ENCODE measurements at places on chromosomes 2 and 18.

GRCh38 chr2:26564121-26564644 lies 77.0 kb downstream of the CIB4 start:
- DNase-seq = no peak

- DNase-seq = no peak
Observed at GRCh38 chr18:9429662-9429993, 45.7 kb upstream of the RALBP1 start.

DNA sequence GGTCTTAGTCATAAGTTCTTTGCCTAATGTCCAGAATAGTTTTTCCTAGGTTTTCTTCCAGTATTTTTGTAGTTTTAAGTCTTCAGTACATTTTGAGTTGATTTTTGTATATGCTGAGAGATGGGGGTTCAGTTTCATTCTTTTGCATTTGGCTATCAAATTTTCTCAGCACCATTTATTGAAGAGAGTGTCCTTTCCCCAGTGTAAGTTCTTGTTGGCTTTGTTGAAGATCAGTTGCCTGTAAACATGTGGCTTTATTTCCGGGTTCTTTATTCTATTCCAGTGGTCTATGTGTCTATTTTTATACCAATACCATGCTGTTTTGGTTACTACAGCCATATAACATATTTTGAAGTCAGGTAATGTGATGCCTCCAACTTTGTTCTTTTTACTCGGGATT lies 87.5 kb upstream of the MYCN start:
- no peak for DNase-seq

GRCh38 chr2:108637304-108637669 lies 82.0 kb upstream of the RANBP2 start:
- DNase-seq = no peak

DNA sequence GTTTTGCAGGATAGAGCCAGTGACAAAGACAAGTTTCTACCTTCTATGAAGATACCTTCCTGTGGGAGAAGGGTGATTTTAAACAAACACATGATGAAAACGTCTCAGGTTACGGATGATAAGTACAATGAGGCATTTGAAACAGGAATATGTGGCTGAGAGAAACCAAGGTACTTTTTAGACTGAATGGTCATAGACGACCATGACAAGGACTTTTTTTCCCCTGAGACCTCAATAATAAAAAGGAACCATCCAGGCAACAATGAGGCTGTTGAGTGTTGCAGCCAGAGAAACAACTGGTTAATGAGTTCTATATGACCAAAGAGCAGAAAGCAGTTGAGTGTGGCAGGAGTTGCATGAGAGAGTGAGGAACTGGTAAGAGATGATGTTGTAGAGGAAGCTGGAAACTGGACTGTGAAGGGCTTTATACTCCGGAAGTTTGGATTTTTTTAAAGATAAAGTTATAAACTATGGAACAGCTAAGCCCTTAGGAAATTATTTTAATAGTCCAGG lies 306.1 kb upstream of the CYRIA start:
- no peak for DNase-seq

- DNase-seq = no peak
Observed at GRCh38 chr2:241764275-241765241, 12.1 kb upstream of the GAL3ST2 start.

DNA sequence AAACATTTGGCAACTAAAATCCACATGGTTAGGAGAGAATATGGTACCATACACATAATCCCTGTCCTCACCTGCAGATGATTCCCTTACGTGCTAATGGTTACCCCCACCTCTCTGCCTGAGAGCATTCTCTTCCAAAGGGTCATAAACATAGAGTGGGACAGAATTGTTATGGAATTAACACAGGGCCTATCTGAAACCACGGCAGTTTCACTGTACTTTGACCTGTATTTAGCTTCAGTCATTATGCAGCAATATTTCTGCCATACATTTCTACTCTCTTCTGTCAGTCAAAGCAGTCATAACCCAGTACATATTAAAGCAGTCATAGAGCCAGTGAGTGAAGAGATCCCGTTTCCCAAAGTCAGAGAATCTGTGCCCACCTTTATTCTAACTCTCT lies 1128.9 kb upstream of the NXPH2 start:
- no peak for DNase-seq

DNA sequence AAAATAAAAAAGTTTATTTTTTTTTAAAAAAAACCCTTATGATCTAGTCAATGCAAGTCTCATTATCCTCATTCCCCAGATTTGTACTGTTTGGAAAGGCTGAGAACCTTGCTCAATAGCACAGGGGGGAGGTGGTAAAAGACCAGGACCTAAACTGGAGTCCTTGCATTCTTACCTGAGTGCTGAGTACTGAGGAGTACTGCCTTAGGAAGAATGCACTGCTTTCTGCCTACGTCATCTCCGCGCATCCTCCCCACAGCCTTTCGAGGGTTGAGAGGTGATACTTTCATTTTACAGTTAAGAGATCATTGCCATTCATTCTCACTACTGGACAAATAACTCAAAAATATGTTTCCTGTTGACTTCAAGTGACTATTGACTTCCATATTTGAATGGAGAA lies 73.8 kb downstream of the MAP3K20 start:
- DNase-seq = peak; percentile 30

GRCh38 chr2:104664672-104665071 lies 189.2 kb upstream of the POU3F3 start:
- no peak for DNase-seq

GRCh38 chr2:60226943-60227342 lies 326.5 kb downstream of the BCL11A start:
- DNase-seq = no peak

GRCh38 chr2:215522237-215522636 lies 86.4 kb upstream of the FN1 start:
- DNase-seq = no peak

DNA sequence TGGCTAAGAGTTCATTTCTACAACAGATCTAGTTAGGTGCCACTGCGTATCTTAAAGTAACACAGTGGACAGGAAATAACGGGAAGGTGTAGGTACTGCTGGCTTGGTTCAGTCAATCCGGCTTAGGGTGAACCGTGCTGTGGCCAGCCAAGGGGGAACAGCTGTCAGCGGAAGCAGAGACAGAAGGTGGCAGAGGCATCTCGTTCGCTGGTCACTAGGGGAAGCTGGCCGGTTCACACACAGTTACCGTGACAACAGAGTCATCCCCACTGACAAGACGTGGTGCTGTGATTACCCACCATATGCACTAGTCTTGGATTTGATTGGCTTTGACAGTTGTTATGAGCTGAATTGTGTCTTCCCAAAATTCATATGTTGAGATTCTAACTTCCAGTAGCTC lies 58.8 kb upstream of the HDAC4 start:
- no peak for DNase-seq

DNA sequence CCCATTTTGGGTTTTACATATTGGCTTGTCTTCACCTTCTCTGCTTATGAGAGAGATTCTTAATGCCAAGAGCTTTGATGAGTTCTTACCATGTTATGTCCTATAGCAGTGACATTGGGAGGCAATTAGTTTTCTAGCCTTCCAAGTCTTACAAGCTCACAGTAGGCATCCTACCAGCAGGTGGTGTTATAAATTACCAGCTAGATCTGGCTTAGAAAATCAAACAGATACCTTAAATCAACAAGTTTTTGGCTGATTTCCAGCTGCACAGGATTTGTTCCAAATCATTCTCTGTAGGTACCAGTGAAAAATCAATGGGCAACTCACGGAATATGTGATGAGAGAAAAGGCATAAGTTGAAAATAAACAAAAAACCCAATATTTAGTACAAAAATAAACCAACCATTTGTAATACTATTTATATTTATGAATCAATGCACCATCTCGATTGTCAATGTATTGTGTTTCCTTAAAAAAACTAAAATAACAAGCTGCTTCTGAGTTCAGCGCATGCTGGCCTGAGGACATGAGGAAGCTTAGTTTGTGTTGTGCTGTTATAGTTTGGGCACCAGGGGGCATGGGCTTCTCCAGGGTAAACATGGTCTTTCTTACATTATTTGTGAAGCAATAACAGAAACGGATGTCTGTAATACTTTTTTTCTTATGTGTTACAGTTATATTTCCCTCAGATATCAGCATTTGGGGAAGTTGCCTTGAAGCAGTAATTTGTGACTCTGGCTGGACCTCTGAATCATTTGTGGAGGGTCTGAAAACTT lies 34.1 kb upstream of the NXPH2 start:
- DNase-seq = no peak

GRCh38 chr18:34978533-34978893 lies 62.7 kb upstream of the MAPRE2 start:
- DNase-seq = no peak

DNA sequence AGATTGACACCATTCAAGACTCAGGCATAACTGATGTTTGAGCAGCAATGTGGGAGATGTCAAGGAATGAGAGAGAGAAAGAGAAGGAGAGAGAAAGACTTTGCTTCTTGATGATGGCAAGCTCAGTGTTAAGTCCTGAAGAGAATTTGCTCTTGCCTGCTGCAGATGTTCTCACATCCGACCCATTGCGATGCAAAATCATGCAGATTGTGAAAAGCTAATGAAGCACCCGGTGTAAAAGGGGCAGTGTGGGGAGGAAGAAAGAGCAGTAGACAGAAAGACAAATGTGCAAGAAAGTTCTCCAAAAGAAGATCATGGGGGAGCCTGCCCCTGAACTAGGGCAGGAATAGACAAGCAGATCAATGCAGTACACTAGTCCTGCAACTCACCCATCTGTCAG lies 57.7 kb downstream of the EMX1 start:
- no peak for DNase-seq

DNA sequence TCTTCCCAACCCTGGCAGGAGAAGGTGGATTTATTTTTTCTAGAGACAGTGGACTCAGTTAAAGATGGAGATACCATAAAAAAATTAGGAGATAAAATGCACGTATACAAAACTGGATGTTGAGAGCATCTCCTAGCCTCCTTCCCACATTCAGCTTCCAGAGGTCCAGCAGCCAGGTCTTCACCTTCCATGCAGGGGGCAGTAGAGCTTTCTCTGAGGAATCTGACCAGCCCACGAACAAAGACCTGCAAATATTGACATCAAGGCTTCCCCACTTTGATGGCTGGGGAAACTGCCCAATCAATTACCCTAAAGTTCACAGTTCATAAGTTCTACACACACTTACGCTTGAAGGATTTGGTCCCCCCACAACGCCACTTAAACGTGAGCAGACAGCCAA lies 24.5 kb downstream of the AQP4 start:
- no peak for DNase-seq

DNA sequence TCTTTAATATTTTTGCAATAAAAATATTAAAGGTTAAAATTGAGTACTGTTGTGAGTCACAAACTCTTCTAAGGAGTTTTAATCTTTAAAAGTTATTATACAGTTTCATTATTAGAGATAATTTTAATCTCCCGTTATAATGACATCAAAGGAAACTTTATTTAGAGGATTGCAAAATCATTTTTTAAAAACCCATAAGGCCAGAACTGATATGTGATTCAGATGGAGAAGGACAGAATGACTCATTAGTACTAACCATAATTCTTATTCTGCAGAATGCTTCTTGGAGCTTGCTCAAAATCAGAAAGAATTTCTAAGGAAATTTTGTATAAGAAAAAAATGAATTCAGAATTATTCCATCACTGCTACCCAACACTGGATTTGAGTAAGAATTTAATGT lies 12.5 kb upstream of the HNRNPLL start:
- DNase-seq = peak; percentile 59

- no peak for DNase-seq
Observed at GRCh38 chr2:161036926-161037325, 123.3 kb upstream of the TANK start.

DNA sequence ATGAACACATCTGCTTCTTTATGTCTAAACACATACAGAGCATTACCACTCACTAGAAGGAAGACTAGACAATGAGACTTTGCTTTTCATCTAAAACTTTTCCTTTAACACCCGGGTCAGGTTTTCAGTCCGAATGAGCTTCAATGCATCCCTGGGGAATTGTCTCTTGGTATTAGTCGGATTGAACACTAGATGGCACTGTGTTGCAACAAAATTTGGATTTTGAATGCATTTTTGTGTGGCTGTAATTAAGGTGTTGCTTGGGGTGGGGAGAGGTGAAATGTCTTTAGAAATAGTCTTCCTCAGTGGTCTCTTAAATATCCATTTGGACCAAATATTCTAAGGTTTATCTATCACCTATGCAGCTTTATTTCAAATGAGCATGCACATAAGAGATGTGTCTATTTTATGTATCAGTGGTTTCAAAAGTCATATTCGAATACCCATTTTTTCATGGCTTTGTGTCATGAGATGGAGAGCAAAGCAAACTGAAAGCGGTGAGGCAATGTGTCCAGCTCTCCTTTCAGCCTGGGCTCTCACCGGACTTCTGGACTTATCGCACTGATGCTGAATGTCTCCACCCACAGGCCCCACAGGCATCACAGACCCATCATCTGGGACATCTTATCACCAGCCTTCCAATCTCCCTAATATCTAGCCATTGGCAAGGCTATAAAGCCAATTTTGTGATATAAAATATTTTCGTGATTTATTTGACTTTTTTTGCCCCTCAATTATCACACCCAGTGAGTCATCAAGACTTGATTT lies 510.3 kb downstream of the RNF144A start:
- no peak for DNase-seq

DNA sequence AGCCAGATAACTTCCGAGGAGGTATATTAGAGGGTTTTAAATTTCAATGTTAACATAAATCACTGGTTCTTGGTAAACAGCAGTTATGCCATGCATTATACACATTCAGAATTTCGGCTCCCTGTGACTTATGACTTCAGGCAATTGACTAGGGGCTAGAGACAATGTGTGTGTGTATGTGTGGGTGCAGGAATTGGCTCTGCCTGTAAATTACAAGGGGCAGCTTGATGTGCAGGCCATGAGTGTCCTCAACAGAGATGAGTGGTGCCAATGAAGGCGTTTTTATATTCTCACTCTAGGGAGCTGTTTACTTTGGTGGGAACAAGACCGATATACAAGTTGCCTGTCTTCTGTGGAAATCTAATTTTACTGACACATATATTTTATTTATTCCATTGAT lies 161.6 kb downstream of the CSRNP3 start:
- DNase-seq = no peak

DNA sequence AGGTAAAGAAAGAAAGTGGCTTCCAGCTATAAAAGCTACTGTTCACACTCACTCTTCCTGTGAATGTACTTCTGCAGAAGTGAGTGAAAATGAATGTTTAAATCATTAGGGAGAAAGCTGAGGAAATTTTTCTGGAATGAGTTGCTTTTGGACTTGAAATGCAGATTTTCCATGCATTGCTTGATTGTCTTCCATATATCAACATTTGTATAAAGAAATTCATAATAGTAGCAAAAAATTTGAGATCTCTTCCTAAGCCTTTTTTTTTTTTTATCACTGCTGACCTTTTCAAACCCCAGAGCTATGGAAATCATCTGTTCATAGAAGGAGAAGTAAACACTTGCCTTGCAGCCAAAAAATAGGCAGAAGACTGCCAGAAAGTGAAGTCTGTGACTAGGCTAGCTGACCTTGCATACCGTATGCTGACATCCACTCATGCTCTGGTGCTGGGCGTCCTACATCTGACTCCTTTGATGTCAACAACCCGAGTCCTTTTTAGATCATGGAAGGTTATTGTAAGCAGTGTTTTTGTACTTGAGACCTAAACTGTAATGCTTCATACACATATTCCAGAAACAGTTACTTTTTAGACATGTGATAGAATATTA lies 154.5 kb upstream of the RASGRP3 start:
- DNase-seq = no peak
